ENCODE measurements at places on chromosomes 4 and X. TPM values are rescaled to one million over a fixed set of nuclear protein-coding genes. Genes with fewer than 3 reads are reported as not detected.

The EMCN gene
- not detected for total RNA-seq

The PAGE2B gene
- total RNA-seq = 1.2 TPM

The IQCM gene
- total RNA-seq = not detected

The ADH4 gene
- total RNA-seq = not detected

The SHROOM2 gene
- not detected for total RNA-seq

The UGT2A1 gene
- total RNA-seq = not detected

The ALAS2 gene
- total RNA-seq = not detected

The HS6ST2 gene
- total RNA-seq = not detected

The NFXL1 gene
- total RNA-seq = 13.1 TPM

The BMP3 gene
- total RNA-seq = not detected

The TCEAL7 gene
- not detected for total RNA-seq

- no peak for DNase-seq
Measured at GRCh38 chr4:102250341-102250740, 94.9 kb downstream of the SLC39A8 start.

DNA sequence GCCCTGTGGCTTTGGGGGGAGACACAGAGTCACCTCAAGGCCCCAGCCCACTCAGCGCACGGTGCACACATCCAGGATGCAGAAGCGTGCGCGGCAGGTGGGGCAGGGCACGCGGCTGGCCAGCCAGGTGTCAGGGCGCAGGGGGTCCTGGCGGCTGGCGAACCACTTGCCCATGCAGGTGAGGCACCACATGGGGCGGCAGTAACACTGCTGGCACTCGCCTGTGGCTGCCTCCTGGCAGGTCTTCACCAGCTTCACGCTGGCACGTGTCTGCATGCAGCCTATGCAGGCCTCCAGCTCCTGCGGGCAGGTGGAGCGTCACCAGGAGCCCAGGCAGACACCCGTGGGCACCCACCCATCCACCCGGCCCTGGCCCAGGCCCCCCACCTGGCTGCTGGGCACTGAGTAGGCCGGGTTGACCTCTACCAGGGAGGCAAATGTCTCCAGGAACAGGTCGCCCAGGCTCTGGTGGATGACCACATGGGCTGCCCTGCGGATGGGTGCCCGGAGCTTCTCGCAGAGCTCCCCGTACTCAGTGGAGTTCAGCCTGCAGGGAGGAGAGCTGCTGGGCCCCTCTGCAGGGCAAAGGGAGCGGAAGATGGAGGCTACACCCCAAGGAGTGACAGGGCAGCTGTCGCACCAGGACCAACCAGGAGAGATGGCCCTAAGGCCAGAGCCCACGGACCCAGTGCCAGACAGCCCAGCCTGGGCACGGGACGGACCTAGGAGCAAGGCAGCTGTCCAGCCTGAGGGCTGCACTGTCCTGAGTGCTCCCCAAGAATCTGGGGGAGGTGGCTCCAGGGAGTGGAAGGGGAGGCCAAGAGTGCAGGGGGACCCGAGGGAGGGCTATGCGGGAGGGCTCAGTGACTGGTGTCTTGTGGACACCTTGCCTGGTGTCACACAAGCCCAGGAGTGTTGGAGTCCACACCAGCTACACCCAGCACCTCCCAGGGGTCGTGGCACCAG, 3.7 kb downstream of the TMEM129 start:
- DNase-seq = no peak

GRCh38 chr4:112516471-112517066, 589 bp upstream of the NEUROG2 start:
- DNase-seq = no peak

DNA sequence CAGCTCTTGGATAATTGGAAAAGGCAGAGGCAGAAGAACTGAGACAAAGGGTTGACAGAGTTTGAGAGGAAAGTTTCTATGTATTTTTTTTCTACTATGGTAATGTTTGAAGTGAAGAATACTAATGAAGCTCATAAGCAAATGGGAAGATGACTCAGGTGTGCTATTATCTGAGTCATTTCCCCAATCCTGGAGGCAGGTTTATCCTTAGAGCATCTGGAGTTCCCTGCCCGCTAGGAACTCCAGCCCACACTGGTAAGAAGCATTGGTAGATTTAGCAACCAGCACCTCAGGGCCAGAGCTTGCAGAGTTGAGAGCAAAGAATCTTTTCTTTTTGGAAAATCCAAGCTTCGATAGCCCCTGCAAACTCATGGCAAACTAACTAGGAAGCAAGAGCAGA, 55.2 kb downstream of the DOCK11 start:
- DNase-seq = no peak

GRCh38 chr4:184313702-184314659, 96.3 kb upstream of the ENPP6 start:
- DNase-seq = no peak

- DNase-seq = no peak
Measured at GRCh38 chrX:34768290-34768689, 111.2 kb upstream of the TMEM47 start.

GRCh38 chr4:3836756-3837601, 70.8 kb downstream of the ADRA2C start:
- DNase-seq = no peak

DNA sequence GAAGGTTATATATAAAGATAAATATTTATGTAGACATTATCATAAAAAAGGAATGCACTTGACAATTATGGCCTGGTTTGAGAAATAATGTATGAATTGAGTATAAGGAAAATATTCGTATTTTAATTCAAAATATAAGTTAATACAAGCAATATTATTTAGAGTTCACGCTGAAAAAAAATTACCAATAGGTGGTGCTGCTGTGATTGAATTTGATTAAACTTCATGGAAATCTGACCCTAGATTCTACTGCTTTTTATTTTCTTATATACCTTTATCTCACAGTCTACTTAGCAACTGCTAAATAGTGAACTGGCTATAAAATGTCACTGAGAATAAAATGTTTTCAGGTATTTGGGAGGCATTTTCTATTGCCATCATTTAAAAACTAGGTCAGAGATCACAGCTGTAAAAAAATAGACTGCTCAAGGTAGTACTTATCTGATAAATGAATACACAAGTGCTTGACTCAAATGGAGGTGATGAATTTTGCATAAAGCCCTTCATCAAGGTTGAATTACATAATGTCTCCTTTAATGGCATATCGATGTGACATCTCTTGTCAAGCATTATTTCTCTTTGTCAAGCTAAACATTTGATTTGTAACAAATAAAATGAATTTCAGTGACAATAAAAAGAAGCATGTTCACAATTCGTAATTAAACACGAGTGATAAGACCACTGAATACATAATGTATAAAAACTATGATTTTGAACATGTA, 1638.8 kb upstream of the PCDH7 start:
- no peak for DNase-seq

- no peak for DNase-seq
Measured at GRCh38 chr4:188821500-188821899, 682.3 kb downstream of the TRIML1 start.

GRCh38 chr4:164081801-164082200, 587.3 kb downstream of the TMA16 start:
- DNase-seq = no peak

GRCh38 chr4:175947117-175947722, 118.4 kb upstream of the WDR17 start:
- DNase-seq = no peak

- no peak for DNase-seq
Measured at GRCh38 chrX:145825896-145826295, 8.3 kb downstream of the SLITRK2 start.

DNA sequence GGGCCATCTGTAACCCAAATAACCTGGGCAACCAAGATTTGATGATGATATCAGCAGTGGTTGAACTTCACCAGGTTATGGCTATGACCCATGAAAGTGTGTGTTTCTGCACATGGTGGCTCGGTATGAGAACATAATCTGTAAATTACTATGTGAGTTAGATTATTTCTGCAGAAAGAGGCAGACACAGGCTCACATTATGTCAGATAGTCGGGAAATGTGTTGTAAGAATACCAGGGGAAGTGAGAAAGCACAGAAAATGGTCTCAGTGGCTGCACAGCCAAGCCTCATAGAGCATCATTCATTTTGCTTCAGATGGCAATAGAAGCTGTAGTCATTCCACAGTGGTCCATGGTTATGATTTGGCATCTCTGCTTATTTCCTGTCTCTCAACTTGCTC, 63.0 kb upstream of the RBPJ start:
- DNase-seq = no peak

GRCh38 chr4:133347409-133347808, 198.3 kb downstream of the PCDH10 start:
- no peak for DNase-seq

GRCh38 chr4:180512801-180513475, 1730.3 kb upstream of the TENM3 start:
- DNase-seq = no peak

DNA sequence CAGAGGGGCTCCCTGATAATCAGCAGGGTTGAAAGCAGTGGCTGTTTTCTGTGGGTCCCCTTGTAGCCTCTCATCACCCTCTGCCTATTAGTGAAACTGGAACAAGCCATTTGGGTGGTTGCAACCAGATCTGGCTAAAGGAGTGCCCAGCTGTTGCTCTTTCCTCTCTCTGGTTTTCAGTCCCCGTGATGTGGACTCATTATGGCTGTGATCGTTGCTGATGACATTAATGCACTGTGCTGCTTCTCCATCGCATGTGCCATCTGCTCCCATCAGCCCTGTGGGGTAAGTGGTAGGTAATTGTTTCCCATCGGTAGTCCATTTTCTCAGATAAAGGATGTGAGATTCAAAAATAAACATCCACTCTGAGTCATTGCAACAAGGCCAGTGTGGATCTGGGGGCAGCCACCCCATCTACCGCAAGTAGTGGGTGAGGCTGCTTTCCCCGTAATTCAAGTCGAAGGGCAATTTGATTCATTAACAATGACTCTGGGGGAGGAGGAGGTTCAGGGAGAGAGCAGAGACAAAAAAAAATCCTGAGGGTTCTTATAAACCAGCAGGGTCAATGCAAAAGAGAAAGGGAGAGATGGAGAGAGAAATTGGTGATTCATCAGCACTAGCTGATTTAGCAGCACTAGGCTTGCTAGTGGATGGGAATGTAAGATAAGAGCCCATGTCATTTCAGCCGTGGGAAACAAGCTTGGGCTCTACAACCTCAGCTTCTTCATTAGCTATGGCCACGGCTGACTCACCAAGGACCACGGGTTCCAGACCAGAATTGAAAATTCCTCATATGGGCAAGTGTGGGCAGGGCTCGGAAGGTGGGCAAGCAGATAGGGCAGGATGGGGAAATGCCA, 357.8 kb downstream of the MID1IP1 start:
- DNase-seq = no peak

DNA sequence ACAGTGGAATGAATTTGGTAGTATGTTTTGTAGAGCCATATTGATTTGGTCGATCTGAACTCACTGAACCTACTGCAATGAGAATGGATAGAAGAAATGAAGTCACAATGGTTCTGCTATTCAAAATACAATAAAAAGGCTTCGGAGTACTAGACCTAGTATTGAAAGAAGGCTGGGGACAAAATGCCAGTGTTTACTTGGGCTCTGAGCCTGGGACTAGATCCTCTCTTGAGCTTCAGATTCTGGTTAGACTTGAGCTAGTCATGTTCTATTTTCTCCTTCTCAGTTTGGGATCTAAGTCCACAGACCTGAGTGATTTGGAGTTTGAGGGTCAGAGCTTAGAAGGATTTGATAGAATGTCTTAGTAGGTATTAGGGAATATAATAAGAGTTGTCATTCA, 9.9 kb downstream of the INTS12 start:
- DNase-seq = no peak

DNA sequence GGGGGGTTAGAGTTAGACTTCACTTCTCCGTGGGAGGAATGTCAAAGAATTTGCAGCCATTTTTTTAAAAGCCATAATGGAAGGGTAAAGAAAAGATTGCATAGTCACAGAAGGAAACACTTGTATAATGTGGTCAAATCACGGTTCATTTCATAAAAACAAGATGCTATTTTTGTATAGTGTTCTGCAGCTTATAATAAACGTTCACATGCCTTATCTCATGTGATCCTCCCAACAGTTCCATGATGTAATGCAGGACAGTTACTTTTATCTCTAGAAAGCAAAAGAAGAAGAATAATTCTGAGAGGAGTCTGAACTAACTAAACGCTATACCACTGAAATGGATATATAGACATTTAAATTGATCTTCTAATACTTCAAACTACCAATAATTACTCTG, 71.3 kb upstream of the CAMK2D start:
- no peak for DNase-seq

- peak; percentile 33 for DNase-seq
Measured at GRCh38 chrX:49754233-49754857, 58.6 kb upstream of the PAGE1 start.

GRCh38 chr4:42809419-42810084, 83.0 kb upstream of the GRXCR1 start:
- DNase-seq = no peak

Measured in naive thymus-derived CD4-positive, alpha-beta T cell (primary cell).